ENCODE measurements at places on chromosomes 5 and 9.

DNA sequence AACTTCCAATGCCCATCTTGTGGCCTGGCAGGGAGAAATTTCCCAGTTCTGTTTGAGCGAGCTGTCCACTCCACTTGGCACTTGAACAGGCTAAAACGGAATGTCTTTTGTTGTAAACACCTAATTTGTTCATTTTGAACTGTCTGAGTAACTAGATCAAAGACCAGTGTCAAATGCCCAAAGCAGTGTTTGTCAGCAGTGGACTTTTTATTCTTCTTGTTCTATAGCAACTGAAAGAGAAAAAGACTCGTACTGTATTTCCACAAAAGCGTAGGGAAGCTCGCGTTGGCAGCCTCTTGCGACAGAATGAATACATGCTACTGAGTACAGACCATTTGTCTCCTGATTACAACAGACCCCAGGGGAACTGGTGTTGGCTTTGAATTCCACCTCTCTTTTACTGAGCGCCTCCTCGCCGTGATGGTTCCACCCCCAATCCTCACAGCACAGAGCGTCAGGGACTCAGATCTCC lies 601.8 kb upstream of the ZNF608 start:
- DNase-seq, result no peak

- DNase-seq, result no peak
Measured at GRCh38 chr9:137157618-137158415, 12.0 kb downstream of the LRRC26 start.

DNA sequence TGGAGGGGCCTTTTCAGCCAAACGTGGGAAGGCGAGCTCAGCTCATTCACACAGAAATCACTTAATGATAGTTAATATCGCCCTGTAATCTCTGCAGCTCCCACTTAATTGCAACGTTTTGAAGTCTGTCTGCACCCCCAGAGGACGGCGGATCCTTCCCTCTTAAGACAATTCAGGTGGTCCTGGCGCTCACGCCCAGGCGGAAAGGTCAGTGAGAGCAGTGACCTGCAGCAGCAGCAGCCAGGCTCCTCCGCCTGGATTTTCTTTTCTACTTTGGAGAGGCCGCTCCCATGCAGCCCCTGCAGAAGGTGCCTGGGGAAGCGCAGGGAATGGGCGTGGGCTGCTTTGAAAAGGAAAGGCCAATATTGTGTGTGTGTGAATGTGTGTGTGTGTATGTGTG lies 400.9 kb upstream of the IRX1 start:
- no peak for DNase-seq

DNA sequence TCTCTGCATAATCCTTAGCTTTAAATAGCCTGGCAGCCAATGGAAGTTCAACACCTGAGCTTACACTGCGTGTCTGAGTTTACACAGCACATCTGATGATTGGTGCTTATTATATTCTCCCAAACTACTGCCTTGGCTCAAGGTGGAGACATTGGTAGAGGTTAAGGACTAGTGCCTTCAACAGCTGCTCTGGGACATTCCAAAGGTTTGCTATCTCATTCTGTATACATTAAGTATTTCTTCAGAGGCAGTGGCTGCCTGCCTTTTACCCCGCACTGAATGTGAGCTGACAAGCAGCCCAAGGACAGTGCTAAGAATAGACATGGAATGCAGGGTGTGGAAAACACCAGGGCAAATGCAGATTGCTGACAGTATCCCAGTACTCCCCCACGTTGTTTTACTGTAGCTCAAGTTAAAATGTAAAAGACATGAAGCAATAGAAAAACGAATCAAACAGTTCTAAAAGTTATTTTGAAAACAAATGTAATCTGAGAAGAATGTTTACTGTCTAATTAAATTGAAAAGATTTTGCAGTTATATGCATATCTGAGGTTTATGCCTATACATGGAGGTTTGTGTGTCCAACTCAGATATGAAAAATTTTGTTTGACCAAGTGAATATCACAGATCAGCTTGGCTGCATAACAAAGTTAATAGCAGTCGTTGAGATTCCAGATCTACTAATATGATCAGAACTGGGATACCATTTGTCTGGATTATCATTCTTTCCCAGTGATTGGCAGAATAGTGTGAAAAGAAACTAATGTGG lies 1.8 kb downstream of the HSPB3 start:
- DNase-seq, result no peak

DNA sequence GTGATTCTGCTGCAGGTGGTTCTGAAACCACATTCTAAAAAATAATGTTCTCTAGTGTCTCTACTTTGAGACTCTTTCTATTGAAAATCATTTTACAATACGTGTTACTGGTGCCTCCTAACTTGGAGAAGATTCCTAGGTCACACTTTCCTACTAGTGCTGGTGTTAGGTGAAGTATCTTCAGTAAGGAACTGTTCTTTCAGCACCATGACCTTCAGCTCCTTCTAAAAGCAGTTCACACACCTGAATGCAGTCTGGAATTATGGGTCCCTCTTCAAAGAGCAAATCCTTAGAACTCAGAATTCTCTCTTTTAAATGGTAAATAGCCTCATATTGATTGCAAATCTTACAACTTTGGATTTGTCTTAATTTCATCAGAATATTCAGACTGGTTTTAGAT lies 10.6 kb upstream of the DPYSL3 start:
- no peak for DNase-seq

GRCh38 chr9:132250324-132251262 lies 88.7 kb downstream of the NTNG2 start:
- DNase-seq, result no peak

DNA sequence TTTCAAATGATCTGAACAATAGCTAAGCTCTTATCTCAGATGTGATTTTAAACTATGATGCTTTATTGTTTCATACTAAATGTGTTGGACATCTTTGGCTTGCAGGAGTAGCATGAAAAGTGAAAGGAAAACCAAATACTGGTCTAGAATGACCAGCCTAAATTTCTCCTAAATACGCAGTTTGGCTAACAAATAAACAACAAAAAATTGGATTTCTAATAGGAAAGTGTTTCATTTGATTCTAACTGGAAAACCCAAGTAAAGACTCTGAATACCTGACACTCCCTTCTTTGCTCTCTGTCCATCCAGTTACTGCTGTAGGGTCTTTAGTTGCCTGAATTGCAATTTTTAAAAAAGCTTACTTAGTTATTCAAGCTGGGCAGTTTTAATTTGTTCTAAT lies 111.7 kb upstream of the ACOT12 start:
- no peak for DNase-seq

DNA sequence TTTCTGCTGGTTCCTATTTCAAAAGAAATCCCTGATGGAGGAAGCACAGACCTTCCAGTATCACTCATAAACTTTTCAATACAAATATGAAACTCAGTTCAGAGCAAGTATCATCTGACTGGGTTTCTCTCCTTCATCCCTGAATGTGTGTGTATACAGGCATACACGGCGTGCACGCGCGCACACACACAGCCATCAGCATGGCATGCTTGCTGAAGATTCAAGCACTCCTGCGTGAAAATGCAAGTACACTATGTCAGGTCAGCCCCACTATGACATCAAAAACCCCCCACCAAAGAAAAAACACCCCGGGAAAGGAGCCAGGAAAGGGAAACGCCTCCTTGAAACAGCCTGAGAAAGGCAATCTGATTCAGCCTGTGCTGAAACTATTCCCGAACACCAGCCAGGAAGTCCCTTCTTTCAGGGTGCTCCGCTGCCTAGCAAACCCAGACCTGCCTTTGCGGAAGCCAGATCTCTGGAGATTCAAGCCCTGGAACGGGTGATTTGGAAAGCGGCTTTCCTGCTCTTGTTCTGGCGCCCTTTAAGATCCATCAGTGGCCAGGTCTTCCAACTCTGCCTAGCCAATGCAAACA lies 831 bp downstream of the KLHL3 start:
- no peak for DNase-seq

GRCh38 chr9:34375901-34376595 lies 650 bp downstream of the MYORG start:
- peak; percentile 55 for DNase-seq

DNA sequence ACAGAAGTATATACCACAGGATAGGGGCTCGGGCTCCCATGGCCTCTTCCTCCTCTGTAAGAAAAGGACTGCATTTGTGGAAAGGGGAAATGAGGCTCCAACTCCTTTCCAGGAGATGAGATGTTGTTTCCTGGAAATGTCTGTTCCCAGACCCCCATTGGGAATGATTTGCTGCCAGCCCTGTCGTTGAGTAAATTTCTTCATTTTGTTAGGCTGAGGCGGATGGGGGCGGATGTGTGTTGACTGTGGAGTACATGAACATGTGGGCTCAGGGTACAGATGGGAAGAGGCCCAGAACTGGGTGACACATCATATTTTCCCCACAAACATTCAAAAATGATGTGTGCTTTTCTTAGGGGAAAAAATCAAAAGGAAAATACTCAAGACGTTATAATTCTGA lies 28.8 kb upstream of the TNFAIP8 start:
- peak; percentile 64 for DNase-seq

- DNase-seq, result no peak
Measured at GRCh38 chr9:4293293-4293941, 6.5 kb downstream of the GLIS3 start.

Measured in CD4-positive, alpha-beta memory T cell (primary cell).